ENCODE measurements at places on chromosomes 12 and 14.
A peak's percentile ranks its signal among the peaks of the same experiment; 100 is the strongest.

DNA sequence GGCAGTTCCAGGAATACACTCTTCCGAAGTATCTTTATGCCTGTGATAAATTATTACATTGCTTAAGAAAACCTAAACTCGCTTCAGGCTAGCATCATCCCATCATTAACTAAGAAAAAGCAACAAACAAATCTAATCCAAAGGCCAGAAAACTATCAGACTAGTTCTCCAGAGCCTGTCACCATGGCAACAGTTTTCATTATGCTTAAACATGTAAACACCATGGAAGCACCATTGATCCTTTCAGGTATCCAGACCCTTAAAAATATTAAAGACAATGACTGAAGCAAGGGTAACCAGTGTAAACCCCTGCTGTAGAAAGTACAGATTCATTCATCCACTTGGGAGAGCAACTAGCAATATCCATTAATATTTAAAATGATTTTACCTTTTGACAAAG lies 9.8 kb downstream of the DAD1 start:
- DNase-seq, result no peak

DNA sequence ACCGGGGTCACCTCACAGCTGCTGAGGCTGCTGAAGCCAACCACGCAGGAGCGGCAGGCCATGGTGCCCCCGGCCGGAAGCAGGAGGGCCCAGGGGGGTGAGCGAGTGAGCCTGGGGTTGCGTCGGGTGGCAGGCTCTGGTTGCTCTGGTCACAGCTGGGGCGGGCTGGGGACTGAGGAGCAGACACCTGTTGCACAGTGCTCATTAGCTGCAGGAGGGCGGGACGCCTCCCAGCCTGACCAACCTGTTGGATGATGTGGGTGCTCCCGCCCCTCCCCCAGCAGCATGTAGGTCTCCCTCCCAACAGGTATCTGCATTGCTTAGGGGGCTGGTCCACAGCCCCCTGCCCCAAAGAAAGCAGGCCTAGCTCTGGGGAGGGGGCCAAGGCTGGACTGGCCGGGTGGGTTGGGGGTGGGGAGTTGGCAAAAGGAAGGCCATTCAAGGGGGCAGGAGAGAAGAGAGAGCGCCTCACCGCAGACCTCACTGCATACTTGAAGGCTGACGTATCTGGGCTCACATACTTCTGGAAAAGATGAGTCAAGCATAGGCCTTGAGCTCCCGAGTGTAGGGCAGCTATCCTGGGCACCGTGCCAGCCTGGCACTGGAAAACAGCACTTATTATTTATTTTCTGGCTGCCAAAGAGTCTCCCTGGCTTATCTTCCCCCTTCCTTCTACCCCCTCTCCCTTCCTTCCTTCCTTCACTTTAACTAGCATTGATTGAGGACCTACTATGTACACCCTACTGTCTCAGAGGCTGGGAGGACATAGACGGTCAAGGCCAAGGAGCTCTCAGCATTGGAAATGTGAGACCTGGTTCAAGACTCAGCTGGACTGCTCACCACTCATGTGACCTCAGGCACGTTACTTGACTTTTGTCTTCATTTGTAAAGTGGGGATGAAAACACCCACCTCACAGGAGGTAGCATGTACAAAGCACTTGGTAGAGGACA lies at the start of gene KRT80:
Gene KRT80 (minus strand): TSS at position 174 of the 951 bp plus-strand sequence. CDS start 112 bp downstream, at position 62.
- DNase-seq, result peak; percentile 83

DNA sequence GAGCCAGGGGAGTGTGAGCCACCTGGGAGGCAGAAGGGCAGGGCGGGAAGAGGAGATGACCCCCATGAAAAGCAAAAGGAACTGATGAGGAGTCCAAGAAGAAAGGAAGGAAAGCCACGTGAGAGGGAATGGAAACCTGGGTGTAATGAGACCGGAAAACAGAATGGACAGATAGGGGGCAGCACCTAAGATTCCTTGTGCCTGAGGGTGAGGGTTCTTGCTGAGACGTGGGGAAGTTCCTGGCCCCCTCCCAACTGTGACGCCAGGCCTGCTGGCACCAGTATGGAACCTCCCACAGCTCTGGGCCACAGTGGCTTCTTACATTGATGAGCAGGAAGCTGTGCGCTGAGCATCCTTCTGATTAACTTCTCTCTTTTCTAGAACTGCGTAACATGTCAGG lies 30.8 kb downstream of the TTC7B start:
- peak; percentile 62 for DNase-seq

GRCh38 chr12:4909734-4910501 lies at the start of gene KCNA1:
Gene KCNA1 (plus strand): TSS chr12:4909905. CDS start chr12:4911379, 1,474 bp downstream.
- no peak for DNase-seq

DNA sequence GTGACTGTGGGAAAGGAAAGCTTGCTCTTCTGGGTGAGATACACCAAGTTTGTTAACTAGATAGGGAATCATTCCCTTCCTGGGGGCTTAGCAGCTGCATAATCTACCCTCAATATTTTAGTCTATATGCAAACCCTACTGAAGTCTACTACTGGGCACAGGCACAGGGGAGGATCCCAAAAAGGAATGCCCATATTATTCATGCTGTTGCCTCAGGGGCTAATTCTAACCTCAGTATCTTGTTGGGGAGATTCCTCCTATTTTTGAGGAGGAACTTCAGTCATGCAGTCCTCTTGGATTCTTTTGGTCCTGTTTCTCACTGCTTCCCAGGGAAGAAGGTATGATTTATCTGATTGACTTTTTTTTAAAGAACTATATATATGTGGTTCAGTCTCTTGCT lies 58.9 kb upstream of the ANKS1B start:
- no peak for DNase-seq

GRCh38 chr12:11949738-11950411 lies 120.9 kb upstream of the BCL2L14 start:
- DNase-seq, result no peak

DNA sequence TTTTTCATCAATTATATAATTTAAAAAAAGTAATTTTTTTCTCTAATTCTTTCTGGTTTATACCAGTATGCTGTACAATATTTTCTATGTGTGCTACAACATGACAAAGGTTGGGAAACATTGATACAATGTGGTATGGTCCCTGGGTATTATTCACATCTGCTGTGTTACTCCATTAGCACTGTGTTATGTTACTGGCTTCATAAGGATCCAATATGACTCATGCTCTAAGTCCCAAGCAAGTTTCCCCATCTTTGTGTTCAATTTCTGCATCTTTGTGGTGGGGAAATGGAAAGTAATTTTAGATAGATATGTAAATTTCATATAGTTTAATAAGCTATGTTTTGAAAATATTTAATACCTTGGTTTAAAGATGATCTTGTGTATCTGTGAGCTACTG lies 35.8 kb downstream of the FBXO33 start:
- no peak for DNase-seq
